ENCODE measurements at places on chromosomes 1 and 21.

- no peak for DNase-seq
Measured at GRCh38 chr1:30374400-30375070, 348.9 kb downstream of the MATN1 start.

GRCh38 chr1:149925345-149925744 lies 2.3 kb downstream of the SF3B4 start:
- no peak for DNase-seq

DNA sequence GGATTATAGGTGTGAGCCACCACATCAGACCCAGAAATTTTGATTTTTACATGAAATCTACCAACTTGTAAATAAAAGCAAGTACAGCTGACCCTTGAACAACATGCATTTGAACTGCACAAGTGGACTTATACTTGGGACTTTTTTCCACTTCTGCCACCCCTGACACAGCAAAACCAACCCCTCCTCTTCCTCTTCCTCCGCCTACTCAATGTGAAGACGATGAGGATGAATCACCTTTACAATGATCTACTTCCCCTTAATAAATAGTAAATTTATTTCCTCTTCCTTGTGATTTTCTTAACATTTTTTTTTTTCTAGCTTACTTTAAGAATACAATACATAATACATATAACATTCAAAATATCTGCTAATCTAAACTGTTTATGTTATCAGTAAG lies 17.5 kb upstream of the YRDC start:
- no peak for DNase-seq

DNA sequence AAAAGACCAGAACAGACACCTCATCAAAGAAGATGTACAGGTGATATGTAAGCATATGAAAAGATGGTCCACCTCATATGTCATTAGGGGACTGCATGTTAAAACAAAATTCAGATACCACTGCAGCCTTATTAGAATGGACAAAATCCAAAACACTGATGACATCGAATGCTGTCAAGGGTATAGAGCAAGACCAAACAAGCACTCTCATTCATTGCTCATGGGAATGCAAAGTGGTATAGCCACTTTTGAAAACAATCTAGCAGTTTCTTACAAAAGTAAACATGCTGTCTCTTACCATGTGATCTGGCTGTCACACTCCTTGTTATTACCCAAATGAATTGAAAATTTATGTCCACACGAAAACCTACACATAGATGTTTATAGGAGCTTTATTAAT lies 426.6 kb upstream of the ESRRG start:
- DNase-seq: no peak

DNA sequence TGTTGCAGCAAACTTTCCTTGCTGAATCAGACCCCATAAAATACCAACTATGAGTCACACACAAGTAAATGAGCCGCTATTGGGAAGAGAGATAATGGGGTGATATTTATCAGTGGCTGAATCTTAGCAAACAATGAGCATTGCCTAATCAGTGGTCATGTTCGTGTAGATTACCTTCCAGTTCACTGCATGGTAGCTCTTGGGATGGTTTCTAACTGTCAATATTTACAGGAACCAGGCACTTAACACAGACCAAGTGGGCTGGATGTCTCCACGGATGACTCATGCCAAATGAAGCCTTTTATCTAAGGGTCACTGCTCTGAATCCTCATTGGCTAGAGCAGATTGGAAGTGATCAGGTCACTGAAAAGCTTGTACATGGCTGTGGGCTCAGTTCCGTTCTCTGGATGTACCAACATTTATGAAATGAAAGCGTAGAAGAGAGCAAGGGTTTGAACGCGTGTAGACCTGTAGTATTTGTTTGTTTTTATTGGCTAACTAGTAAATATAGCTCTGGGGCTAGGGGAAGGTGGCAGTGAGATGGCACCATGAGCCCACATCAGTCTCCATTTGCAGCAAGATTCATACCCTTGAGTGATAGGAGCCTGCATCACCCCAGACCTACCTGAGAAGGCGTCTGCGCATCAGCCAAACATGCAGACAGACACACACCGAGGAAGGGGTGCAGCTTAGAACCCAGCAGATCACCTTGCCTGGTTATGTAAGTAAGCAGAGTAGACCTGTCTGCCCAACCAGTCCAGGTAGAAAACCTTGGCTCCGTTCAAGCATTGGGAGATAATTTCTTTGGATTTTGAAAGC lies 153.3 kb downstream of the TOMM20 start:
- no peak for DNase-seq

- no peak for DNase-seq
Measured at GRCh38 chr1:30984165-30984889, 75.8 kb upstream of the SDC3 start.

DNA sequence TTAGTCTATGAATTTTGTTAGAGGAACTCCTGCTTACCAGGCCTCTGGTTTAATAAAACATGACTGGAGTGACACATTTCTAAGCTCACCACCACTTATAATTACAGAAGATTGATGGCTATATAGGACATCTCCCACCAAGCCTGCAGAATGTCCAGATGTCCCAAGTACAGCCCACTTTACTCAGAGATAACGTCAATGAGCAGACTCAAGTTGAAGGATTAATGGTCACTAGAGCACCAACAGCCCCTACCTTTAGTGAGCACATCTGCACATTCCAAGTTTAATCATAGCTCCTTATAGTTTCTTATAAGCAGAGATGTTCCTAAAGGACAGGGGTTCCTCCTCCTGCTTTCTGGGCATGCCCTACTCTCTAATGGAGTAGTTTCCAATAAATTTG lies 37.4 kb upstream of the IL20 start:
- DNase-seq: no peak

GRCh38 chr1:62316135-62316534 lies 3.1 kb downstream of the KANK4 start:
- no peak for DNase-seq

DNA sequence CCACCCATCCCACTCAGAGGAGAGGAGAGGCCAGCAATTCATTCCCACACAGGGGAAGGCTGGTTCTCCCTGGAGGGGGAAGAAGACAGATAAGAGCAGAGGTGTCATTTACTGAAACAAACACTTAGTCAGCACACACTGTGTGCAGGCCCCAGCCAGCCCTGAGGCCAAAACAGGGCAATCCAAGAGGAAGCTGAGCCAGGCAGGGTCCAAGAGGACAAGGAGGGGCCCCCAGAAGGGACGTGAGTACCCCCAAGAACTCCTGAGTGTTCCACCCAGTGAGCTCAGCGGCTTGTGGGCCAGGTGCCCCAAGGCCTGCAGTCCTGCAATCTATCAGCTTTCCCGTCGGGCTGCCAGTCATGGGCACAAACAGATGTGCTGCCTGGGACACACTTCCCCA lies 15.8 kb downstream of the ADGRB2 start:
- DNase-seq: no peak

GRCh38 chr21:44260791-44261631 lies 686 bp downstream of the DNMT3L start:
- no peak for DNase-seq

DNA sequence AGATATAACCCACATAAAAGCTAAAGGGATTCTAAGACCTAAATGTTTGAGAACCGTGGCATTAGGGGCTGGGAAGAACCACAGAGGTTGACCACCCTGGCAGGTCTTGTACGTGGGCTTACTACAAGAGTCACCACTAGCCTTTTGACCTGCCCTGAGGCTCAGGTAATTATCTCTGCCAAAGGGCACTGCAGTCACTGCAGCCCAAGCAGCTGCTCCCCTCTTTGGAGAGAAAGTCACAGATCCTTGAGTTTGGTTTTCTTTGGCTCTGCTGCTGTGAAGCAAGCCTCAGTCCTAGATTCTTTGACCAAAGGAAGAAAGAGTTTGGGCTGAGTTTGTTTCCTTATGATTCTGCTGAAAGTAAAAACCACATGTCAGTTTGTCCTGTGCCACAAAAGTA lies 11.6 kb downstream of the PARK7 start:
- no peak for DNase-seq

DNA sequence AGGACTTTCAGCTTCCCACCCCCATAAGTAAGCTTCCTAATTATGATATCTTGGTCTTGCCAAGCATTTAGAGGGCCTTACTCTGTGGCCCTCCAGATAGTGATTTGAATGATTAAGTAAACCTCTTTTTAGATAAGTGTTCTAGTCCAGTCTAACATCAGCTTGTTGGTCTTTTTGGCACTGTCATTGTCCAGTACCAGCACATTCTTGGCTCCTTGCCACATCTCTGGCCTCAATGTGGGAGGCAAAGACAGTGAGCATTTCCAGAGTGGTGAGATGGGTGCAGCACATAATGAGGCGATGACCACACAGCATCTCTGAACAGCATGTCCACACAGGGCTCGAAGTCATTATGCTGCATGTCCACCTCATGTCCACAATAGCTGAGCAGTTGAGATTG lies 6.1 kb downstream of the CAPZA1 start:
- DNase-seq: no peak

- no peak for DNase-seq
Measured at GRCh38 chr1:944341-945325, 14.4 kb downstream of the NOC2L start.

DNA sequence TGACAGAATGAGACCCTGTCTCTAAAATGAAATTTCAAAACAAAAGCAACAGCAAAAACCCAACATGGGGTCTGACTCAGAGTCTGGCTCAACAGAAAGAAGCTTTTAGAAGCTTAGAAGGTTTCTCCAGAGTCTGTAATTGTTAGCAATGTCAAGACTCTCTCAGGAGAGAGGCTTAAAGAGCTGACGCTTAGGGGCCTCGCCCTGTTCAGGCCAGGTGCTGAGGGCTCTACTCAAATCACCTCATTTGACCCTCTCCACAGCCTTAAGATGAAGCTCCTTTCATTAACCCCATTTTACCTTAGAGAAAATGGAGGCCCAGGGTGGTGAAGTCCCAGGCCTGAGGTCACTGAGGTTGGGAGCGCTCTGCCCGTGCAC lies 5.3 kb upstream of the KIF17 start:
- no peak for DNase-seq

DNA sequence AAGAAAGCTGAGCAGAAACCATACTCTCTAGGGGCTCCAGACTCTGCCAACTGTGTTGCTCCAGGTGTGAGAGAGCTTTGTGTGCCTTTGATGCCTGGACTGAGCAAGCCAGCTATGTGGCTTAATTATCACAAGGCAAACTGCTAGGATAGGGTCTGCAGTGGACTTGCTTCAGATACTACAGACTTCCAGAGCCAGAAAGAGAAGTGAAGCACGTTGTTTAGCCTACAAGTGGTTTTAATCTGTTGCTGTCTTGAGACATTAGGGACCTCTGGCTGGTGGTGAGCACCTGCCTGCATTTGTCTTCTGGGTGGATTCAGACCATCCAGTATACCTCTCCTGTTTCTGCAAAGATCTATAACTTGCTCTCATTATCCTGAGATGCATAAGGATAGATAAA lies 353.4 kb upstream of the PLXNA2 start:
- DNase-seq: no peak

GRCh38 chr1:23727362-23727811 lies 15.9 kb upstream of the ELOA start:
- no peak for DNase-seq

DNA sequence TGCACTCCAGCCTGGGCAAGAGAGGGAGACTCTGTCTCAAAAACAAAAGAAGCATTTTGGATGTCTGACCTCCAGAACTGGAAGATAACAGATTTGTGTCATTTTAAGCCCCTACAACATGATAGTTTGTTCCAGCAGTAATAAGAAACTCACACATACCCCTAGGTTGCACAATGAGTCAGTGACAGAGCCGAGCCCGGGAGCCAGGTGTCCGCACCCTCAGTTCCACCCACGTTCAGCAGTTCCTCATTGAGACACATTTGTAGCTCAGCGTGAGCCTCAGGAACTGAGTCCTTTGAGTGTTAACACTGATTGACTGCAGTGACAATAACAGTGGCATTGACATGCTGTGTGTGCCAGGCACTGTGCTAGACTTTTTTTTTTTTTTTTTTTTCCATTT lies 19.8 kb downstream of the LRRC38 start:
- no peak for DNase-seq

DNA sequence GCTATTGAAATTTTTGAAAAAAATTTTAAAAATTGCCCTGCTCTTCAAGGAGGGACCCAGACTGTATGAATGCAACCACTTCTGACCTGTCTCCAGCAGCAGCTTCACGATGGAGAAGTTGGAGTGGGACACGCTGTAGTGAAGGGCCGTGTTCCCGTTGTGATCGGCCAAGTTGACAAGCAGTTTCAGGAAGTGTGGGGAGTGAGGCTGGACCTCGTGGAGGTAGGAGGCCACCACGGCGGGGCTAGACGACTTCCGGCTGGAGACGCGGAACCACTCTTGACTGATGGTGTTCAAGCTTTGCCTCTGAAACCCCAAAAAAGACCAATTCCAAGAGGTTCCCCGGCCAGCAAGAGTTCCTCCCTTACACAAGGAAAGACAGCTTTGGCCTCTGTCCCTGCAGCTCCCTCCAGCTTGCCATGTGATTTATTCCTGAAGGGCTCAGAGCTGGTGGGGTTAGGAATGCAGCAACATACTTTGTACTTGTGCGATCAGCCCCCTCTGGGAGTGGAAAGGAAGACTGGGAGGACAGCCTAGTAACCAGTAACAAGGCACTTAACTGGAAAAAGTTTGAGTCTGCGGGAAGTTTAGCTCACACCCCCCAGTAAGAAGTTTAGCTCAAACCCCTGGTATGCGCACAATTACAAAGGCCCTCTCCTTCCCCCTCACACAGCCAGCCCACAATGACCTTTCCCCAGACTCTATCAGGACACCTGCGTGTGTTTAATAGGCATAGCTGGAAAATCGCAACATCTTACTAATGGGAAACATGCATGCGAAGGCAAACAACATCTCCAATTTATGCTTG lies 56.0 kb downstream of the KANK4 start:
- peak; percentile 52 for DNase-seq

DNA sequence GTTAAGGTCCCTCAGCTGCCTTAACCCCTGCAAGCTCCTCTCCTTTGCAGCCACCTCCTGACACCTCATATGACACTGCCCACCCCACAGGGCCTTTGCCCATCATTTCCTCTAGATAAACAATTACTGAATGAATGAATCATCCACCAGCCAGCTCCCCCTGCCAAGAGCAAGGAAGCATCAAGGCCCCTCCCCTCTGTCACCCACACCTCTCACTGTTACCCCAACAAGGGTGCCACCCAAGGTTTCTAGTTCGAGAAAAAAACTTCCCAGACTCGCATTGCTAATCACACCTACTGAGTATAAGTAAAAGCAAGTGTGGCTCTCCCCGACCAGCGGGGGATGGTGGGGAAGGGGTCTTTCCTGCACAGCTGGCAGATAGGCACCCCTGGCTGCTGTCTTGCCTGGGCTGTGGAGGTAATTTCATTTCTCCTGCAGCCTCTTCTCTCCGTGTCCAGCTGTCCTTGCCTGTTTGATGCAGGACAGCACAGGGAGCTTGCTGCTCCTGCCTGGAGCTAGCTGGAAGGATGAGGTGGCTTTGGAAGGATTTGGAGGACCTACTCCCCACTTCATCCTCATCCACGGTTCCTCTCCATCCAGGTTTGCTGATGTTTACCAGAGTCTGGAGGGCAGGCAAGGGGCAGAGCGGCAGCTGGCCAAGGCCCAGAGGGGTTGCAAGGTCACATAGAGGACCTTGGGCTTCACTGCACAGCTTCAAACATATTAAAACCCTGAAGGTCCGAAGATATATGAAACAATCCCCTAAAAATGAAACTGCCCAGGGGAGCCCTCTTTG lies 33.1 kb upstream of the LBR start:
- DNase-seq: no peak

Data from iPS-NIHi11 (cell line).